CD4-positive, alpha-beta memory T cell (primary cell): ENCODE measurements at places on chromosomes 3 and 15. TPM values are rescaled to one million over a fixed set of nuclear protein-coding genes. Genes with fewer than 3 reads are reported as not detected.

DNA sequence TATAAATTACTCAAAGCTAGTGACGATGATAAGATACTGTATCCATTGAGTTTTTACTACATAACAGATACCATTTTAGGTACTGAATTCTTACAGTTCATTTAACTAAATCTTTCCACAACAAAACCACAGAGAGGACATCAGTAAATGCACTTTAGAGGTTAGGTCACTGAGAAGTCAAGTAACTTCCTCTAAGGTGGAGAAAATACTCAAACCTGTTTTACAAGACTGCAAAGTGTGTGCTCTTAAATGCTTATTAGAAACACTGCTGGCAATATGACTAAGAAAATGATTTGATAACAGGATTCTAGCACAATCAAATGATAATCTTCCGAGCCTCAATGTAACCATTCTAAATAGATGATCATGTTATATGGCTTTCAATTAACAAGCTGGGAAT is 99.4 kb downstream of the UBE3A start:
- no peak overlapping the region for H3K4me3 ChIP-seq
- no peak for DNase-seq
- H3K27me3 ChIP-seq = no peaks in the 10 kb centered on the region
- peaks cover 16% of the 10 kb centered on the region for H3K36me3 ChIP-seq
- H3K27ac ChIP-seq = no peak overlapping the region

DNA sequence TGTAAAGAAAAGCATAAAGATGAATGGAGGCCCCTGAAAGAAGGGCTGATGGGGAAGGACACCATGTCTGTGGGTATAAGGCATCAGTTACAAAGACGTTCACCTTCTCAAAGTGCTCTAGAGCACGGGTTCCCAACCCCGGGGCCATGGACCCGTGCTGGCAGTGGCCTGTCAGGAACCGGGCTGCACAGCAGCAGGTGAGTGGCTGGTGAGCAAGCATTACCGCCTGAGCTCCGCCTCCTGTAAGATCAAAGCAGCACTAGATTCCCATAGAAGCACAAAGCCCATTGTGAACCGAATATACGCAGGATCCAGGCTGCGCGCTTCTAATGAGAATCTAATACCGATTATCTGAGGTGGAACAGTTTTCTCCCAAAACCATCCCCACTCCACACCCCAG is 25.7 kb downstream of the MYO1E start:
- H3K36me3 ChIP-seq = no peaks in the 10 kb centered on the region
- no peaks in the 10 kb centered on the region for H3K4me1 ChIP-seq
- H3K27me3 ChIP-seq = no peaks in the 10 kb centered on the region

DNA sequence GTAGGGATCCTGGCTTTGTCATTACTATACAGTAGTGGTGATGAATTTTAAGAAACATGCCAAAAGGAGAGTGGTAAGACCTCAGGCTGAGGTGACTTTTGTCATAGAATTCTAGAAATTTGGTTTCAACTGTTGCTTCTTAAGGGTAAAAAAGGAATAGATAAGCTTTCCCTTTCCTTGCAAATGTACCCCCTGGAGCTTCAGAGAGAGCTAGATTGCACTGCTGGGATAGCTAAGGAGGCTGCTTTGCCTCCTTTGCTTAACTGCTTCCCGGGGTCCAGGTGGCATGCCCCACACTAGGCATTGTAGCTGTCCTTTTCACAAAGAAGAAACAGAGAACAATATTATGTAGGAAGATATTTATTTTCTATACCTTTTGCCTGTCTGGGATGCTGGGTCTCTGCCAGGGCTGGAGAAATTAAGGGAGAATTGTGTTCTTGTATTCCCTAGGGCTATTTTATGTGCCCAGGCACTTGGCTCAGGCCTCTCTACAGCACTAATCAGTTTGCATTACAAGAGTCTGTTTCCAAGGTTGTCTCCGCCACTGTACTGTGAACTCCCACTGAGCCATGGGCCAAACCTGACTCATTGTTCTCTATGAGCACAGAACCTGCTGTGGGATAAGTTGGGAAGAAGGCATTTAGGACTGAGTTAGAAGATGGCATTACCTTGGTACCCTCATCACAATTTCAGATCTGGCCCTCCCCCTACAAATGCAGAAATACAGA is 460.0 kb downstream of the PDCD6IP start:
- no peaks in the 10 kb centered on the region for H3K36me3 ChIP-seq
- no peak for DNase-seq
- H3K27me3 ChIP-seq = no peaks in the 10 kb centered on the region
- no peak overlapping the region for H3K4me3 ChIP-seq
- no peaks in the 10 kb centered on the region for H3K4me1 ChIP-seq

GRCh38 chr15:22831473-22831872 is 7.0 kb upstream of the NIPA2 start:
- H3K36me3 ChIP-seq = no peaks in the 10 kb centered on the region
- no peaks in the 10 kb centered on the region for H3K27me3 ChIP-seq
- H3K27ac ChIP-seq = no peak overlapping the region

DNA sequence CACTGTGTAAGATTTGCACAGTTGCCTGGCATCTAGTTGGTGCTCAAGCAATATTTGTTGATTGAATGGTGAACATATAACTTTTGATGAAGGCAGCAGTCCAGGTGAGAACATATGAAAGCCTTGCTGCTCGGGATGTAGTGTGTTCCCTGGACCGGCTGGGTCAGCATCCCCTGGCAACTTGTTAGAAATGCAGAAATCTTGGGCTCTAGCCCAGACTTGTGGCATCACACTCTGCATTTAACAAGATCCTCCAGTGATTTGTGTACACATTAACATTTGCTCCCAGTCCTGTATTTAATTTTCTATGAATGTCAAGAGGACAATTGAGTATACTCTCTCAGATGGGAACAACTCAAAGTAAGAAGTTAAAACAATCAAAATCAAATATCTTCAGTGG is 69.0 kb upstream of the SAMMSON start:
- no peak overlapping the region for H3K27ac ChIP-seq
- no peaks in the 10 kb centered on the region for H3K27me3 ChIP-seq
- no peak for DNase-seq

Gene TIMP4
- not detected for total RNA-seq

Gene TSC22D2
- total RNA-seq = 25.3 TPM
